HEK293T (cell line): ENCODE measurements at places on chromosomes 6 and 20.
A peak's percentile ranks its signal among the peaks of the same experiment; 100 is the strongest.

GRCh38 chr6:37077191-37077904, 71.9 kb downstream of the FGD2 start:
- no peak for DNase-seq

DNA sequence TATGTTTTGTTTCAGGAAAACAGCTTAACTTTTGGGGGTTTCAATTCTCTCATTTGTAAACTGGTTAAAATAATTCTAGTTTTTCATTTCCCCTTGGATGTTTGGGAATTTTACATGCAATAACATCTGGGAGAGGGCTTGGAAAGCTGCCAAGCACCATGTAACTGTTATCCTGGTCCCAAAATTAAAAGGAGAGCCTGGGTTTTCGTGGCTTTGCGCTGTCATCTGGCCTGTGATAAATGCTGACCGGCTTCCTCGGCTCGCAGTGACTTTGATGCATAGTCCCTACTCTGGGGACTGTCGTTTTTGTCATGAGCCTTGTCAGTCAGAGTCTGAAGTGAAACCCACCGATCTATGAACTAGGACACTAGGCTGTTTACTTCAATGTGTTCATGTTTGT, 12.2 kb downstream of the SLC35F1 start:
- peak; percentile 21 for DNase-seq

DNA sequence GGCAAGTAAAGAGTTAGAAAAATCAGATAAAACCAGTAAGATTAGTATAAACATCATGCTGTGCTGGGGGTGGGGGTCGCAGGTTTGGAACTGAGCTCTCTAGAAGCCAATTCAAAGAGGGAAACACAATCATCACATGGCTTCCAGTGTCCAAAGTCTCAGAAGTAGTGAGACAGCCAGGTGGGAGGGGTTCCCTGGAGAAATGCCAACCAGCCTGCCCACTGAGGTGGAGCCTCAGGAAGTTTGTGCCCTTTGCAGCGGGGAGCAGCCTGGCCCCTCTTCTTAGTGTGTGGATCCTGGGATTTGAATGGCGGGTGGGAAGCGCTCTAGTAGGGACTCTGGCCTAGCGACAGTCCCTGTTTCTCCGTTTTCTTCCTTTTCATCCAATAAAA, 21.4 kb downstream of the C6orf15 start:
- DNase-seq = no peak

DNA sequence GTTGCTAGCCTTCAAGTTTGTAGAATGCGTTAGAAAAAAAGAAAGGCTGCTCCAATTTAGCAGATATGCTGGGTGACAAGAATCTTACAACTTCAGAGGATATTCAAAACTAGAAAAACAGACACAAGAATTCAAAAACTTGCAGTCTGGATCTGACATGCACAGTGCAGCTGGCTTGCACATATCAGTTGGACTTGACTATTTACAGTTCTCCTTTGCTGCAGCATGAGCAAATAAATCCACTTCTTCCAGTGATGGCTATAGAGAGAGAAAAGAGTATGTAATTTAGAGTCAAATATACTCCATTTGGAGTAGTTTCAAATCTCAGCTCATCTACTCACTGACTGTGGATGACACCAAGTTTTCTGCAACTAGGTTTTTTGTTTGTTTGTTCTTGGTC, 247.0 kb downstream of the RIMS1 start:
- no peak for DNase-seq

- DNase-seq = no peak
Observed at GRCh38 chr6:91105532-91105931, 518.7 kb upstream of the MAP3K7 start.

DNA sequence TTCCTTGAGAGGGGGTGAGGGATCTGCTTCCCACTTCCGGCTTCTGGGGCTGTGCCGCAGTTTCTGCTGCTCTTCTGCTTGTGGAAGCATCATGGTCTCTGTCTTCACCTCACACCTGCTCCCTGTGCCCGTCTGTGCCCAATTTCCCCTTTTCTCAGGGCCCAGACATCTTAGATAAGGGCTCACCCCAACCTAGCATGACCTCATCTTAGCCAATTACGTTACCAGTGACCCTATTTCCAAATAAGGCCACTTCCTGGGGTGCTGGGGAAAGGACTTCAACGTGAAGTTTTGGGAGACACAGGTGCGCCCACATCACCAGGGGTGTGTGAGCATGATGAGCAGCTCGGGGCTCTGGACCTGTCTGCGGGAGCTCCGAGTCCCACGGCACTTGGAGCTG, 20.7 kb upstream of the RBBP8NL start:
- no peak for DNase-seq

DNA sequence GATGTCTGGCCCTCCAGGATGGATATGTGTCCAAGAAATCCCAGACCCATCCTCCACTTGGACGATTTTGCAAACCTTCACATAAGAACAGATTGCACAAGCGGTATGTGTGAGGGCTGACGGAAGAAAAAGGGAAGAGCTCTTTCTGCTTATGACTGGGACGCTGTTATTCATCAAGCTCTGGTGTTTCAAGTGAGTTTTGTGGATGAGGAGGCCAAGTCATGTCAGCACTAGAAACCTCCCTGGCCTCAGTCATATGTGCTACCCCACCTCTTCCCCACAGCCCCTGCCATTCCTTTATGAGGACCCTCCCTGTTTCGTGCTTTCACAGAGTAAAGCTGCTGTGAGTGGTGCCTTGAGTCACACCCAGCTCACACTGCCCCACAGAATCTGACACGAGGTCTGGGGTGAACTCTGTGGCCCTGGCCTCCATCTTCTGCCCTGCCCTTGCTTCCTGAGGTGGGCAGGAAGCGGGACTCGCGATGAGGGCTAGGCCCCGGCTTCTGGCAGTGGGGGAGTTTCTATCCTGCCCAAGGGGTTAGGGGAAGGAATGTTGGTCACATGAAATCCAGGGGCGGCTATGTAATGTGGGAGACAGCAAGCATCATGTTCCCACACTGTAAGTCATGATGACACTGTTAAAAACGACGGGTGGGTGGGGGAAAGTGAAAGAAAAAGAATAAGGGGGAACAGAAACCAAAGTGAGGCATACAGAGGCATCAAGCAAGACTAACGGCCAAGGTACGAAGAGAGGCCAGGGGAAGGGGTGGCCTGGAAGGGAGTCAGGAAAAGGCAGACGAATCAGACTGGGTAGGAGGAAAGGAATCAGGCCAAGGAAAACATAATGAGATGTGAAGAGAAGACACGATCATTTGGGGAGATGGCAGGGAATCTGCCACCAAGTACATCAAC, 78.1 kb downstream of the PRDM1 start:
- no peak for DNase-seq

DNA sequence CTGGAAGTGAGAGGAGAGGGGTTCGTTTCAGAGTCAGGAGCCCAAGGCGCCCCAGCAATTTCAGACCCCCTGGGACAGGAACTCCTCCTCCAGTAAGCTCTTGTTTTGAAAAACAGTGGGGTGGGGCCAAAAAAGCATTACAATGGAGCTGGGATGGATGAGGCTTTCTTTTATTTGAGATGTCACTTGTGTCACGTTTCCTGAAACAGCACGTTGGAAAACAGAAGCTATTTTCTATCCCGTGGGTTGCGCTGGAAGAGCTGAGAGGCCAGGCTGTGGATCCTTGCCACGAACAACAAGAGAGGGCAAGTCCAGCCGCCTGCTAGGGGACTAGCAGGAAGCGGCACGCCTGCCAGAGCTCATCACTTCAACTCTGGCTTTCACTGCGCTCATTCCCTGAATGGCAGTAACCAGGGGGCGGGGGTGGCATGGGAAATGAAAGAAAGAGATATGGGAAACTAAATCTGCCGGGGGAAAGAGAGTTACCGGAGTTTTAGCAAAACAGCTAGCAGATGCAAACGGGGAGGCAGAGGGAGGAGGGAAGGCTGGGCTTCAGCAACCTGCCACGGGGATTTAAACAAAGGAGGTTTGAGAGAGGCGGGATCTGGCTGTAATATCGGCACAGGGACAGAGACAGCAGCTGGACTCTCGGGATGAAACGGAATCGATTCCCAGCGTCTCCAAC, 34.6 kb downstream of the GCNT2 start:
- DNase-seq = peak; percentile 42

GRCh38 chr20:58880994-58881752, 28.7 kb downstream of the GNAS start:
- DNase-seq = no peak
